Activated T-cell treated with anti-CD3 and anti-CD28 coated beads, Interleukin-2, amount 50 U/mL, for 72 hours (primary cell): ENCODE measurements at places on chromosomes 5 and 9. TPM values are rescaled to one million over a fixed set of nuclear protein-coding genes. Genes with fewer than 3 reads are reported as not detected.

DNA sequence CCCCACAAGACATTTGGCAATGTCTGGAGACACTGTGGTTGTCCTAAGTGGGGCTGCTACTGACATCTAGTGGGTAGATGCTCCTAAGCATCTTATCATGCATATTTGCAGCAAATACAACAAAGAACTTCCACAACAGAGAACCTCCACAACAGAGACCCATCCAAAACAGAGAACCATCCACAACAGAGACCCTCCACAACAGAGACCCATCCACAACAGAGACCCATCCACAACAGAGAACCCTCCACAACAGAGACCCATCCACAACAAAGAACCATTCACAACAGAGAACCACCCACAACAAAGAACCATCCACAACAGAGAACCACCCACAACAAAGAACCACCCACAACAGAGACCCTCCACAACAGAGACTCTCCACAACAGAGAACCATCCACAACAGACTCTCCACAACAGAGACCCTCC, 32.8 kb downstream of the ARPC5L start:
- DNase-seq = peak; percentile 44

GRCh38 chr5:133612249-133612860, at the start of gene FSTL4:
TSS of gene FSTL4 (minus strand) at chr5:133612541.
- peak; percentile 55 for DNase-seq

GRCh38 chr5:180360078-180360957, 7.2 kb upstream of the GFPT2 start:
- DNase-seq = no peak

DNA sequence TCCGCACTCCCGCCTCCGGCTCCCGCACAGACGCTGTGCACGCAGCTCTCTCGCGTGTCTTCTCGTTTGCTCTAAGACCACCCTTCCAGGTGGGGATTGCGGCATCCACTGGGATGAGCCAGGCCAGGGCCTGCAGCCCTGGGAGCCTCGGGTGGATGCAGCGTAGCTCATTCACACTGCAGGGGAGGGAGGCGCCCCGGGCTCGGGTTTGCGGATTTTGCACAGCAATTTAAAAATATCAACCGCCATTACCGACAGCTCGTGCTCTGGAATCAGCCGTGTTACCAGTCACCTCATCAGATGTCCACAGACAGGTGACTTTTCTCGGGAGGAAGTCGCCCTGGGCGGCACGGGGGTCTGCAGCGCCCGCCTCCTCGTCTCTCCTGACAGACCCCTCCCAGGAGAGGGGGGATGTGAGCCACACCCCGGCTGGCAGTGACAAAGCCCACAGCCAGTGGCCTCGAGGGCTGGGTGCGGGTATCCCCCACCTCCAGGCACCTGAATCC, 20.8 kb upstream of the SLC6A3 start:
- no peak for DNase-seq

- DNase-seq = no peak
Measured at GRCh38 chr5:4348423-4348822, 752.8 kb downstream of the IRX1 start.

GRCh38 chr5:96203761-96204160, 229.3 kb downstream of the PCSK1 start:
- DNase-seq = no peak

- peak; percentile 4 for DNase-seq
Measured at GRCh38 chr5:112710896-112711295, 26.8 kb upstream of the APC start.

DNA sequence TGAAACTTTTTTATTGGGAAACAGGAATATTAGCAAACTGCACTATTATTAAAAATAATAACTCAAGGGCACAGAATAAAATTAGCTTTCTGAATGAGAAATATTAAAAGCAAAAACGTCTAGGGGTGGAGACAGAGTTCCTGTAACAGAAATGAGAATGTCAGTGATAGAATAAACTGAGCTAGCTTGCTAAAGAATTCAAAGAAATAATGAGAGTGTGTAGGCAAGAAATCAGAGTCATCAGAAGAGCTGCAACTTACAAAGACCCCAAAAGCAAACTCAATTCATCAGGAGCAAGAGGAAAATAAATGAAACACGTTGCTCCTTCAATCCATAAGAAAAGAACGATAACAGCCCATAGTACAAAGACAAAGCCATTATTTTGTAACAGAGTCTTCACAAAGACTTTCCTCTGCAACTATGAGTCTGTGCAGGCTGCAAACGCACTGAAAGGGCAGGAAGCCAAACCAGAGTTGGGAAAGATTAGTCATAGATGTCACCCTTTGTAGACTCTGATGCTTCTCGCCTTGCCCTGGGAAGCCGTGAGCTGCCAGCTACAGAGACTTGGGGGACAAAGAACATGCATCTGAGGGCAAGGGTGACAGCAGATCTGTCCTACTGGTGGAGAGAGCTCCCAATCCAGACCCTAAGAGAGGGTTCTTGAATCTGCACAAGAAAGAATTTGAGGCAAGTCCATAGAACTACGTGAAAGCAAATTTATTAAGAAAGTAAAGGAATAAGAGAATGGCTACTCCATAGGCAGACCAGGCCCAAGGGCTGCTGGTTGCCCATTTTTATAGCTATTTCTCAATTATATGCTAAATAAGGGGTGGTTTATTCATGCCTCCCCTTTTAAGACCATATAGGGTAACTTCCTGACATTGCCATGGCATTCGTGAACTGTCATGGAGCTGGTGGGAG, 40.8 kb downstream of the SHC3 start:
- DNase-seq = peak; percentile 16

- DNase-seq = peak; percentile 67
Measured at GRCh38 chr9:33452828-33453271, 5.5 kb upstream of the AQP3 start.

SLC34A3 gene
- total RNA-seq = 0.12 TPM

DNA sequence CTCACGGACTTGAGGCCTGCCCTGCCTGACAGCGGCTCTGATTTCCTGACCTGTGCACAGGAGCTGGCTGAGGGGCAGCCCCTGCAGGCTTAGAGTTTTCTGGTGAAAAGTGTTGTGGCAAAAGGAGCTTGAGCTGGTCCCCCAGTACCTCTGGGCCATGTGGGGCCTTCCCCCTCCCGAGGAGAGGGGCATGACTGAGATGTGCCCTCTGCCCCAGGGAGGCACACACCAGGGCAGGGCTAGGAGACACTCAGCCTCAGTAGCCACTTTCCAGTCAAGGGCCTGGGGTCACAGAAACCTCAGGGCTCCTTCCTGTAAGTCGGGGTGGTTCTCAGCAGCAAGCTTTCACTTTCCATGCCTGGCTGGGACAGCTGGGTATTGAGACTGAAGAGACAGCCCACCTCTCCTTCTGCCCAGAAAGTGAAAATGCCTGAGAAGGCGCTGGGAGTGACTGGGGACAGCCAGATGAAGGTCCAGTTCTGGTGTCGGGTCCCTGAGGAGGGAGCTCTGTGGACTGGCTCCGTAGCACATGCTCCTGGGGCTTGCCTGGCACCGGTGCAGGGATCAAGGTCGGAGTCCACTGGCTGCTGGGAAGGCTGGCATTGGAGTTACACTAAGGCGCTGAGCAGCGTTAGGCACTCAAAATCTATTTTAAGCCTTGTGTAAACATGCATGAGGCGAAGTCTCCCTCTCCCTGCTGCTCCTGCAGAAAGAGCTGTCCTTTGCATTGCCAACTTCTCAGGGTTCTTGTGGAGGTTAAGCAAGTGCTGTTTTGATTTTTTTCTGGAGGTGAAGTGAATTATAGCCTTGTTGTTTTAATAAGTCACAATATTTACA, 394.9 kb downstream of the GADD45G start:
- DNase-seq = peak; percentile 69

DNA sequence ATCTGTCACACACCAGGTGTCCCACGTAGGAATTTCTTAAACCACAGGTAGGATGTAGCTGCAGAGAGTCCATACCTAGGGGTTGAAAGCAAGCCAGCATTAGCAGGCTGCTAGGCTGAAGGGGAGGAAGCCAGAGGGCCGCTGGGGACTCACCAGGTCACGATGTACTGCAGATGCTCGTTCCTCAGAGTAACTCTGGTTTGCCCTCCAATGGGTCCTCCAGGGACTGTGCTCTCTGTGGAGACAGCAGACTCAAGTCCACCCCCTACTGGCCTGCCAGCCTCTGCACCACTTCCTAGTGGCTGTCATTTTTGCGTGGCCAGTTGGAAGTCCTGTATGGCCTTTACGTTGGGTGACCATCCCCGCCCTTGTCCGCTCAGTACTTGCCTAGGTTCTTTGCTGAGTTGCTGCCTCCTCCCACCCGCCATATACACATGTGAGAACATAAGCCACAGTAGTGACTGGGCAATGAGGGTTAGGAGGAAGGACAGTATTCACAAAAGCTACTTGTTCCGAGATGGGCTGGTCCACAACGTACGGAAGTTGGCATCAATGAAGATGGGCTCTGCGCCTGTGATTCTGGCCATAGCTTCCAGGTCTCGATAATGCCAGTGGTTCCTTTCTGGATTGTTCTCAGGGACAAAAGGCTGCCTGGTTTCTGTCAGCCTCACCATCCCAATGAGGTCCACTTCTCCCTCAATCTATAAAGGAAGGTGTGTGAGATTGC, 4.1 kb downstream of the RPL7A start:
- peak; percentile 55 for DNase-seq

RANBP3L gene
- 0.35 TPM for total RNA-seq

DNA sequence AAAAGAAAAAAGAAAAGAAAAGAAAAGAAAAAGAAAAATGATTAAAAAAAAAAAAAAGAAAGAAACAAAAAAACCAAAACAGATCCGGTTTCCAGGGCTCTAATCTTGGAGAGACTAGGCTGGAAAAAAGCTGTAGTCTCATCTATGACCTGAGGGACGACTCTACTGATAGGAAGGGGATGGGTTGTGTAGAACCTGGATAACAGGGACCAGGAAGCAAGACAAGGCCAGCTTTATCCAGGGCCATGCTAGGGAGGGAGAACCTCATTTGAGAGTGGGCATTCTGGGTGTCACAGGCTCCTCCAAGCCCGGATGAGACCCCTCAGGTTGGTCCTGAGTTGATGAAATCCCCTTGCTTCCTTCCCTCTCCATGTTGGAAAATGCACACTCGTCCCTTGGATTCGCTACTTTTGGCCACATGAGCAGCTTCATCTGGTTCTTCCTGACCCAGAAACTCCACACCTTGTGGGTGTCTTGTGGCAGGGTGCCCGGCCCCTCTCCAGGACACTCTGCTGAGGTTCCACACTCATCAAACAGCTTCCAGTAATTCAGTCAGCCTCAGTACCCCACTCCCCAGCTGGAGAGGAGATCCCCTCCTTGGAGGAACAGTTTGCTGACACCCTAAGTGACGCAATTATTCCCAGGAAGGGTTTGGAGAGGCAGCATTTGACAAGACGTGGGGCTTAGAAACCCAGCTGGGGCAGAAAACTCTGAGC, 71.1 kb upstream of the LHFPL2 start:
- DNase-seq = no peak

GRCh38 chr9:76371901-76372300, 22.3 kb downstream of the RFK start:
- no peak for DNase-seq

DNA sequence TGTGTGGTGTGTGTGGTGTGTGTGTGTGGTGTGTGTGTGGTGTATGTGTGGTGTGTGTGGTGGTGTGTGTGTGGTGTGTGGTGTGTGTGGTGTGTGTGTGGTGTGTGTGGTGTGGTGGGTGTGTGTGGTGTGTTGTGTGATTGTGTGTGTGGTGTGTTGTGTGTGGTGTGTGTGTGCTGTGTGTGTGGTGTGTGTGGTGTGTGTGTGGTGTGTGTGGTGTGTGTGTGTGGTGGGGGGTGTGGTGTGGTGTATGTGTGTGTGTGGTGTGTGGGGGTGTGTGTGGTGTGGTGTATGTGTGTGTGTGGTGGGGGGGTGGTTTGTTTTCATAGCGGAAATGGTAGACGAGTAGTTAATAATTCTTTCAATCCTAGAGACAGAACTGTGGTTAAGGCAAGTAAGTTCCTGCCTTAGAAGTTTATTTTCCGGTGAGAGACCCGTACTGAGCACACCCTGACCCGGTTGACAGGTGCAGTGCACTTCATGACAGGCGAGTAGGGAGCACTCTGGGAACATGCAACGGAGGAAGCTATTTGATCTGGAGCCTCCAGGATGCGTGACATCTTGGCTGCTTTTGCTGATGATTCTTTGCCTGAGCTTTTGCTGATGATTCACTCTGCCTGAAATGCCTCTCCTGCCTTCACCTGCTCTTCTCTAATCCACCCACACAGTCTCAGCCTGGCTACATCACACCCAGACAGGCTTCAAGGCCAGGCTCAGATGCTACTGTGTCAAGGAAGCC, 21.7 kb upstream of the FAT2 start:
- peak; percentile 45 for DNase-seq

DNA sequence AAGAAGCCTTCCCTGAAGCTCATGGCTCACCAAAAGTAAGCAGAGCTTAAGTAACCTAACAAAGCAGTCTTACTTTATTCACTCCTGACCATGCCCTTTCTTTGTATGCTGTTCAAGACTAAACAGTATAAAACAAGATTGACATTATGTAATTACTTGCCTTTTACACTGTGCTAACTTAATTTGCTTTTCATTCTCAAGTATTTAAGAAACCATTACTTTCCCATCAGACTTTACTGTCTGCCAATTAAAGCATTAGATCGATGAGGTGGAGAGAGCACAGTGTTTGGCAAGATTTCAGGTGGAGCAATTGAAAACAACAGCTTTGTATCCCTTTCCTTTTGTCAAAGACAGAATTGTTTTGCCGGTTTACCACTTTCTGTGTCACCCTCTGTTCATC, 98.2 kb downstream of the RORB start:
- no peak for DNase-seq

KLHL3 gene
- total RNA-seq = 8.3 TPM

DNA sequence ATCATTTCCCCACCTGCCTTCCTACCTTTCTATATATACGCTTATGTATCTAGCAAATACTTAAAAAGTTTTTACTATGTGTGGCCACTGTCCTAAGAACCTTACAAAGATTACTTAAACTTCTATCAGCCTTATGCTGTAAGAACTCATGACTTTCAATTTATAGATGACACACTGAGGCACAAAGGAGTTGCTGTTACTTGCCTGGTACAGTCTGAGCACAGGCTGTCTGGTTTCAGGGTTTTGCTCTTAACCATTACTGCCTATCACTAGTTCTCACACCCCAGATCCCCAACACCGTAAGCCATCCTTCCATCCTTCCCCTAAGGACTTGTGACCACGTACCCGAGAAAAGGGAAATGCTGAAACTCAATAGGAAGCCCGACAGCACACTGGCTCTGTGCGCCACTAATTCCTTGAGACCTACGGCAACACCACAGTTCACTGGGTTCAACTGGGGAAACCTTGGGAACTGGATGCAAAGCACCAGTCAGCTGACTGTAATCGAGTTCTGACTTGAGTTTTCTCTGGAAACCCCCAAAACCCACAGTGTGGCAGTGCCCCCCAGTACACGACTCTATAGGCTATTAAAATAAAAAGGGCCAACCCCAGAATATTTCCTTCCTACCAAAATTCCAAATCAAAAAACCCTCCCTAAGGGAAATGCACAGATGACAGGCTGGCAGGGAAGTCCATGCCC, 56.0 kb downstream of the AUH start:
- no peak for DNase-seq

- DNase-seq = no peak
Measured at GRCh38 chr9:37197158-37198038, 77.0 kb downstream of the ZCCHC7 start.

MZB1 gene
- total RNA-seq = 19.7 TPM

DNA sequence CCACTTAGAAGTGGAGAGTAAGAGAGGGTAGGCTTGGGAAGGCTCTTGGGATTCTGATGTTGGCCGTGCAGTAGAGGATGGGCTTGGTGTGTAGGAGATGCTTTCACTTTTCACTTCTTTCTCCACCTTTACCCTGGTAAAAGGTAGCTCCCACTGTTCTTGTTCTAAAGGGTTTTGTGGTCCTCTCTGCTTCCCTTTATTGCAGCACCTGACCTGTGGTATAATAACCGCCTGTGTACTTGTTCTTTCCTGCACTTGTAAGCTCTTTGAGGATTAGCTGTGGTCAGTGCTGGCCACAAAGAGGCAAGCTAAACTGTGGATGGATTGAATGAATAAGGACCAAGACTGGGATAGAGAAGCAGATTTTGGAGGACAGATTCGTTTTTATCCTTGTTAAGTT, 25.2 kb downstream of the KDM4C start:
- DNase-seq = no peak
